ENCODE measurements at places on chromosomes 1 and 21.

GRCh38 chr1:42692461-42692860, 10.2 kb downstream of the YBX1 start:
- DNase-seq = no peak

- no peak for DNase-seq
Measured at GRCh38 chr1:23864801-23865542, 3.1 kb downstream of the FUCA1 start.

DNA sequence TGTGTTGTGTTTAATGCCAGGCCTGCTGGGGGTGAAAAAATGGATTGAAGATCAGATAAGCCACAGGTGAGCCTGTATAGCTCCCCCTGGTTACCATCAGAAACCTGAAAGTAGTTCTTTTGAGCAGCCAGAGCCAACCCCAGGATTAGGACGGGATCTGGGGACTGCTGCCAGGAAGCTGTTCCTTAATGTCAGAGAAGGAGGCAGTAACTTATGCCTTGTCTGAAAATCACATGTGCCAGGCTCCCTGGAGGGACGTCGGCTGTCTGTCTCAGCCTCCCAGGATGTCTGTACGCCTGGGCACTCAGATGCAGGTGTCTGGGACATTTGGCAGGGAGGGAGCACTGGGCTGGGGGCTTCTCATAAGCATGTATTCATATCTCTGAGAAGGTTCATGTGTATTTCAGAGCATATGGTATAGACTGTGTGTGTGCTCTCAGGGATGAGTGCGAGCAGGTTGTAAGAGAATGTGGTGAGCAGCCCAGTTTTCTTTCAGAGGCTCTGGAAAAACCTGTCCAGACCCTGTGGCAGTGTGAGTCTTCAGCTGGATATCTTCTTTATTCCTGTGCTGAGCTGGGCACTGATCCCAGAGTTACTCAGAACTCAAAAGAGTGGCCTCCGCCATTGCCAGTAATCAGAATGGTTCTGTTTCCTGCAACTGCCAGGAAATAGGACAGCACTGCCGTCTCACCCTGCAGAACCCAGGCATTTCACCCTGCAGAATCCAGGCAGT, 2.8 kb downstream of the FAM43B start:
- no peak for DNase-seq

GRCh38 chr1:91751275-91751674, 134.7 kb downstream of the TGFBR3 start:
- DNase-seq = no peak

DNA sequence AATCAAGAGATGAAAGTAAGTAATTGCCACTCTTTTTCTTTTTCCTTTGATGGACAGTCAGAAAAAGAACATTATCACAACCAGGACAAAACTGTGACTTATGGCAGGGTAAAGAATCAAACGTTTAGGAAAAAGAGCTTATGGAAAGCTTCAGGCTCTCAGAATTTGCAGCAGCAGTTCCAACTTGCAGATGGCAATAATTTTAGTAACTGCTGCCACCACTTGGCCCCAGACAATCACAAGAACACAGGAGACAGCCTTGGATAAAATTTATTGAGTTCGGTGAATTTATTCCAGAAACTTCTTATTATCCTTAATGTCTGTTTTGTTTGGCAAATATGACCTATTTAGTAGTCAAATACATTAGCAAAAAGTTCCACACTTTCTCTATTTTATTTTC, 804.4 kb downstream of the BRINP3 start:
- DNase-seq = no peak

DNA sequence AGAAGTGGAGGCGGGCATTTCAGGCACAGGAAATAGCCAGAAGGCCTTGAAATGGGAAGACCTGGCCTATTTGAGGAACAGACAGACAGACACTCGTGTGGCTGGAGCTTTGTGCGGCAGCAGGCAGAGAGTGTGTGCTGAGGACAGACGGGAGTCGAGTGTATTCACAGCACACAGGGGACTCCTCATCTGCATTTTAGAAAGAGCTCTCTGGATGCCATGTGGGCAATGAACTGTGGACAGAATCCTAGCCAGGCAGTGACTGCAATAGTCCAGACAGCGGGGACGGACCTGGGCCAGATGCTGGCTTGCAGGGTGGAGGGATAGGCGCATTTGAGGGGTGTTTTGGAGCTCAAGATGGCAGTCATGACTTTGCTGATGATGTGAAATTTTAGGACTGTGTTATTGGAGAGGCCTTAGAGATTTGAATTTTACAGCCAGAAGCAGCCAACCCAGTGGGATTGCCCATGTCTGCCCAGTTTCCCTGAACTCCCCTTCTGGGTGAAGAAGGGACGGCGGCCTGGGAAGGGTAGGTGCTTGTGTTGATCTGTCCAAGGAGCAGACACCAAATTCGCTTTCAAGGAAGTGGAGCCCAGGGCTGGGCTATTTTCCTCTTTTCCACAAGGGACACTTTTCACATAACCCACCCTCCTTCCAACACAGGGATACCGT, 43.7 kb downstream of the CHAF1B start:
- DNase-seq = no peak

- DNase-seq = no peak
Measured at GRCh38 chr1:58038574-58038973, 508.0 kb downstream of the OMA1 start.

GRCh38 chr1:234933475-234933874, 195.2 kb downstream of the TOMM20 start:
- peak; percentile 55 for DNase-seq

DNA sequence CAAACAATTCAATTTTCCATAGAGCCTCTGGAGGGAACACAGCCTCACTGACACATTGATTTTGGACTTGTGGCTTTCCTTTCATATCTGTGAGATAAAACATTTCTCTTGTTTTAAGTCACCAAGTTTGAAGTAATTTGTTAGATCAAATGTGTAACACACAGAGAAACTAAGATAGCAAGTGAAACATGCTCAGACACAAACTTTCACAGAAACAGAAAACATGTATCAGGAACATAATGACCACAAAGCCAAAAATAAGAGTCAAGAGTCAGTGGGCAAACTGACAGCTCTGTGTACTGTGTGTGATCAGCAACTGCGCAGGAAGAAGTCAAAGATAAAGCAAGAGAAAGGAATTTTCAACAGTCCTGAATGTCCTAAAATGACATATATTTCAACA, 1237.5 kb downstream of the AMY1C start:
- no peak for DNase-seq

DNA sequence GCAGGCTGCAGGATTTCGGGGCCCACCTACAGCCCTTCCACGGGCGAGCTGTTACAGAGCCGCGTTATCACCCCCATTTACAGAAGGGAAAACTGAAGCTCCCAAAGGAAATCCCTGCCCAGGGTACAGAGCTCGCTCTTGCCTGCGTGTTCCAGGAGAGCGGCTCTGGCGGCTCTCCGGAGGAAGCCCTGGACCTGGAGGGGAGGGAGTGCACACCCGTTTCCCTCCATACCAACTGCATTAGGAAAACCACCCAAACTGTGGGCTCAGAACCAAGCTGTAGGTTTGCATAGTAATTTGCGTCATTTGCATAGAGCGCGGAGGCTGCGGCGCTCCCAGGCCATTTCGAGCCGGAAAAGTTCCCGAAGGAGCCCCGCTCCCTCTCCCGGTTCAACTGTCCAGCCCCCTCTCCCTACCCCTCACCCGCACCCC, 24.7 kb upstream of the ADGRB2 start:
- no peak for DNase-seq

DNA sequence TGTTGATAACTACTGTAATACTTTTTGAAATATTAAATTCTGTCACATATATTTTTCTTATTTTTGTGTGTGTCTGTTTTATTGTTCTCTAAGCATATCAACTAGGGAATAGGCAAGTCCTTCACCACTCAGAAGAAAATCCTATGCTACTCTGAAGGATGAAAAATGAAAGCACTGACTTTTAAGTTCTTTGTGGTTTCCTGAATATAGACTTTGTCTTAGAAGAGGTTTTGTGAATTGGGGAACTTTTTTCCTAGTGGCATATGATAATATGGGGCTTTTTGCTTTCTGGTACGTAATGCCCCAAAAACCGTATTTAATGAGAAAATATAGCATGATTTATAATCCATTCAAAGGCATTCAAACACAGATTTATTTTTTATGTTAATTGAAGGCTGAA, 136.0 kb downstream of the SNX7 start:
- no peak for DNase-seq

GRCh38 chr1:150271291-150271959, 1.2 kb upstream of the C1orf54 start:
- DNase-seq = no peak

- DNase-seq = no peak
Measured at GRCh38 chr1:53160924-53161378, 18.5 kb upstream of the SLC1A7 start.

- DNase-seq = peak; percentile 1
Measured at GRCh38 chr1:62530516-62531154, 66.7 kb upstream of the ANGPTL3 start.

DNA sequence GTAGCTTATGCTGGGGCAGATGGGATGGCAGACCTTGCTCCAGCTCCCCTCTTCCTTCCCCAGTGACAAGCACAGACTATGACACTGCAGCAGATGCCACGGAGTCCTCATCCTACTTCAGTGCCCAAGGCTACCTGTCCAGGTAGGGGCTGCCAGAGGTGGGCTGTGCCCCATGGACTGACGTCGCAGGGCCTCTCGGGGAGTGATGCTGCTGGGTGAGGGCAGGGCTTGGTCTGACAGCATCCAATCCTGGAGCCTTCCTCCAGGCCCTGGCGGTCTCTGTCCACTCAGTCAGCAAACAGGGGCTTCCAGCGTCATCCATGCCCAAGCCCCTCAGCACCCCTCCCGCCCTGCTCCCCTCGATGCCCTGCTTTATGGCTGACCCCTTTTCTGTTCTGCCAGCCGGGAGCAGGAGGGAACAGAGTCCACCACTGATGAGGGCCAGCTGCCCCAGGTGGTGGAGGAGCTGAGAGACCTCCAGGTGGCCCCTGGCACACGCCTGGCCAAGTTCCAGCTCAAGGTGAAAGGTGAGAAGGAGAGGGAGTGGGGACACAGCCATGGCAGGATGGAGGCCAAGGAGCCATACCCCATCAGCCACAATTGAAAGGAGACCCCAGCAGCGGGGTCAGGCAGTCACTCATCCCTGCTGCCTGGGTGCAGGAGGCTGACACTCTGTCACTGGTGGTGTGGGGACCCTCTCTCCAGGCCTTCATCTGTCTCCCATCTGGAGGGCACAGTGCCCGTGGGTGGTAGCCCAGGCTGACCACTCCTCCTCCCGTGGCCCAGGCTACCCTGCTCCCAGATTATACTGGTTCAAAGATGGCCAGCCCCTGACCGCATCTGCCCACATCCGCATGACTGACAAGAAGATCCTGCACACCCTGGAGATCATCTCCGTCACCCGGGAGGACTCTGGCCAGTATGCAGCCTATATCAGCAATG, 73.6 kb downstream of the TRIM11 start:
- no peak for DNase-seq

DNA sequence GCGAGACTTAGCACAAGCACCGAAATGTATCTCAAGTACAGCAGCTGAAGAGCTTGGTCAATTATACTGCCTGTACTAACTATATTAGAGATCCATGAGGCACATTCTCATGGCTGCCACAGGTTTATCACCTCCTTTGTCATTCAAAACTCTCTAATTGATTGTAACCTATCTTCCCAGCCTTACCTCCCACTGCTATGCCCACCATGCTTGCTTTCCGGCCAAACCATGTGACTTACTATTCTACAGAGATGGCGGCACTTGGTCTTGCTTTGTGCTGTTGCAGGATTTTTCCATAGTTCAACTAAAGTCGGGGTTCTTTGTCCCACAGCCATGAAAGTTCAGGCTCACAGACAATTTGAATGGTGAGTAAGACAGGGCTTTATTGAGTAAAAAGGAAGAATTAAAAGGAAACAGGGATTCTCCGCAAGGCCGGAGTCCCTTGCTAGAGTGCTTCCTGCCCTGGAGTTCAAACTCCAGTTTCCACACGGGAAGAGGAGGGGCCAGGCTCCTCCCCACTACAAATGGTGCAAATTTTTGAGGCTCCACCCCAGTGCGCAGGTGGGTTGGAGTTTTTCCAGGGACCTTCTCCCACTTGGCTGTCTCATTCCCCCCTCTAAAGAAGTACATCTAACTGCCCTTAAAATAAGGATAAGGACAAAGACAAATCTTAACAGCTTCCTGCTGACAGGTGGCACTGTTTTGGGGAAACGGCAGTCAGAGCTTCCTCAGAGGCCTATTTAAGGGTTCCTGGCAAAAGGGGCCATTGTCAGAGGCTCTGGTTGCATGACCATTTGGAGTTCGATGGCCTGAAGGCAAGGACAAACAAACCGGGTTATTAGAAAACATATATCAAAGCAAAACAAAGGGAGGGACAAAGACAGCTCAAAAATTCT, 28.7 kb downstream of the FMO2 start:
- DNase-seq = no peak

GRCh38 chr1:151831605-151832004, at the start of gene RORC:
TSS of gene RORC (minus strand) at chr1:151831802. CDS start at chr1:151831764, 38 bp downstream.
- no peak for DNase-seq

DNA sequence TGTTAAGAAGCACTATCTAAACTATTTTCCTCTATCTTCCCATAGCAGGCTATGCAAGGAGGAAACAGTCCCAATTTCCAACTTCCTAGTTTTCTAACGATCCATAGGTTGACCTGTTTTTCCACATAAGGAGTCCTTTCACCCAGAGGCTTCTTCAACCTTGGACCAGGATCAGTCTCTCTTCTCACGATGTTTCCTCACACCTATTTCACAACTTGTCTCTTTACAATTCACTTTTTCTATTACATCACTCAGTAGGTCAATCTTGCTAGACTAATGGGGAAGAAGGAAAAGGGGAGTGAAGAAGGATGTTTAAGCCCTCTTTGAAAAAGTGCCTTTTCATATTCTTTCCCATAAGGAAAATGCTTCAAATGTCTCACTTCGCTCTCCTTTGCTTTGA, 15.9 kb downstream of the PALMD start:
- no peak for DNase-seq

- DNase-seq = no peak
Measured at GRCh38 chr1:232922485-232922884, 27.9 kb upstream of the NTPCR start.

DNA sequence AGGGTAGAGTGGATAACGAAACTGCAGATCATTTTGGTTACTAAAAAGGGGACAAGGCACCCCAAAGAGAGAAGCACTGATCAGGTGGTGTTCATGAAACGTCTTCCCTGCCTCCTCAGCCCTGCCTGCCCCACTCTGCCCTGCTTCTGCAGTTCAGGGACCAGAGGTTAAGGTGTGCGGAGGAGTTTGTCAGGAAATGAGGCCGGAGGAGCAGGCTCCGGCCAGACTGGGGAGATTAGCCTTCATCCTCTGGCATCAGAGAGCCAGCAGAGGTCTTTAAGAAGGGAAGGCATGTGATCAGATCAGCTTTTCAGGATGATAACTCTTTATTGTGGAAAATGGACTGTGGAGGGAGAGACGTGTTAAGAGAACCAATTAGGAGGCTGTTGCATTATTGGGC, 291.9 kb upstream of the NR5A2 start:
- no peak for DNase-seq

- DNase-seq = no peak
Measured at GRCh38 chr21:43911935-43912487, 47.0 kb downstream of the AGPAT3 start.

DNA sequence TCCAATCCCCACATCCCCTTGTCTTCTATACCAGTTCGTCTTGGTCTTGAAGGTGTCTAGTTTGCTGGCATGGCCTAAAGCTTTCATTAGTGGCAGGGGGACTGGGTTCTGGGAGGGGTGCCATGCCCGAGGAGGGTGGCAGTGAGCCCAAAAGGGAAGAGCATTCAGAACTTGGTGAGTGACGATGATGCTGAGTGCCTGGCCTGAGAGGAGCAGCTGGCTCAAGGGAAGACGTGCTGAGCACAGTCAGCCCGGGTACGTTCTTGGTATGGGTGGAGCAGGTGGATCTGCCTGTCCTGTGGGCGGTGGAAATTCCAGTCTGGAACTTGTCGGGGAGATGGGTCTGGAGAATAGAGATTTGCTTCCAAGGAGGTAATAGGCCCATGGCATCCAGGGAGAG, 4.6 kb downstream of the FDPS start:
- no peak for DNase-seq

All from CD4-positive, alpha-beta T cell treated with Interferon gamma for 1 hour (primary cell).